ENCODE measurements at places on chromosomes 1 and 21. TPM values are rescaled to one million over a fixed set of nuclear protein-coding genes. Genes with fewer than 3 reads are reported as not detected.

- no peaks in the 10 kb centered on the region for H3K36me3 ChIP-seq
- H3K4me1 ChIP-seq, result no peaks in the 10 kb centered on the region
- no peak for DNase-seq
- H3K27me3 ChIP-seq, result no peaks in the 10 kb centered on the region
These were observed 7.4 kb downstream of the RPL22 start for GRCh38 chr1:6191968-6192367.

- no peak for DNase-seq
- no peak overlapping the region for H3K4me3 ChIP-seq
- H3K27ac ChIP-seq, result no peak overlapping the region
- H3K27me3 ChIP-seq, result no peaks in the 10 kb centered on the region
- H3K36me3 ChIP-seq, result no peaks in the 10 kb centered on the region
These were observed 24.8 kb downstream of the ATPAF1 start for GRCh38 chr1:46643368-46643775.

DNA sequence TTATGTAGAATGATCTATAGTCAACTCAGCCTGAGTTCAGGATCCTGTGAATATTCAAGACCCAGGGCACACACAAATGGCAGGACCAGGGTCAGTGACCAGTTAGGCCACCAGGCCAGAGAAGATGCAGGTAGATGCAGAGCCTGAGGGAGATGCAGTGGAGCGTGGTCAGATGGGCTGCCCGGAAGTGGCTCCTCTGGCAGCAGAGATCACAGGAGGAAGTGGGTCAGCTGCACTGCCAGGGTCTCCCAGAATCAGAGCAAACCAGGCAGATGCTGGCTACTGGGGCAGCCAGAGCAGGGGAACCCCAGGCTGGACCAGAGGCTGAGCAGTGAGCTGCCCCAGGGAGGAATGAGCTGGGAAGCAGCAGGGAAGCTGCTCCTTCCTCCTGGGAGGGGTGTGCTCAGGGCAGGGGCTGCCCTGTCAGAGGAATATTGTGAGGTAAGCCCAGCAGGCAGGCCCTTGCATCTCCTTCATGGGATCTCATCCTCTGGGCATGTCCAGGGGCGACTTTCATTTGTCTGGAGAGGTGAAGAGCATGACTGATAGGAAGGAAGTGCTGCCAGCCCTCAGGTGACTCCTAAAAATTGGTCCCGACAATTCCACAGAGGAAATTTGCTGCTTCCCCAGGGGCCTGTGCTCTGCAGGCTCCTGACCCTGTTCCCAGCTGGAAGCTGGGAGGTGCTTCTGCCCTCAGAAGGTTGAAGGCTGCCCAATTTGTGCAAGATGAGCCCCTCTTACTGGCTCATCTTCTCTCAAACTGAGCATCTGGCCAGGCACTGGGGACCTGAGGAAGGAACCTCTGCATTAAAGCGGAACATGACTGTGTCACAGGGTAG, 49.3 kb downstream of the STUM start:
- no peaks in the 10 kb centered on the region for H3K27me3 ChIP-seq
- H3K36me3 ChIP-seq, result no peaks in the 10 kb centered on the region
- H3K27ac ChIP-seq, result no peak overlapping the region
- H3K4me3 ChIP-seq, result no peak overlapping the region
- no peak for DNase-seq

DNA sequence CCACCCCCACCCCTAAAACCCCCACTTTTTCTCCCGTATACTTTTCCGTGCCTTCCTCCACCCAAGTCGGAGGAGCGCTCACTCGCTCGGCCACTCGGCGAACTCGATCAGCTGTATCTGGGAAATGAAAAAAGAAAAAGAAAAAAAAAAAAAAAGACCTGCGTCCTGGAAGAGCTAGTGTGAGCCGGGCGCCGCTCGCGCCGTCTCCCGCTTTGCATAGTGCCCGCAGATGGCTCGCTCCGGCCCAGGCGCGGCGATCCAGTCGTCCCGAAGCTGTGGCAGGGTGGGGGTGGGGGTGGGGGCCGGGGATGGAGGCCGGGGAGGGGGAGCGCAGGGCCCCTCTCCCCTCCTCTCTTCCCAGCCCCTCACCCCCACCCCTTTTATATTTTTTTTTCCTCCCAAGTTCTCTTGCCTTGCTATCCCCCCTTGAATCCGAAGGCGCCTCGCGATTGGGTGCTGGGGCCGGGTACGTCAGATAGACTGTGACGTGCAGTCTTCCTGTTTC, 299 bp upstream of the PROX1 start:
- peaks cover 15% of the 10 kb centered on the region for H3K4me1 ChIP-seq
- peak; percentile 77 for DNase-seq
- H3K36me3 ChIP-seq, result no peaks in the 10 kb centered on the region
- H3K4me3 ChIP-seq, result peak overlapping the region; percentile 56
- peak overlapping the region; percentile 77 for H3K27ac ChIP-seq
- H3K27me3 ChIP-seq, result peaks cover 47% of the 10 kb centered on the region

GRCh38 chr1:221074332-221074731, 195.1 kb downstream of the HLX start:
- no peaks in the 10 kb centered on the region for H3K4me1 ChIP-seq
- no peaks in the 10 kb centered on the region for H3K36me3 ChIP-seq
- no peak for DNase-seq
- no peak overlapping the region for H3K4me3 ChIP-seq
- H3K27ac ChIP-seq, result no peak overlapping the region

- no peak overlapping the region for H3K4me3 ChIP-seq
- H3K27me3 ChIP-seq, result no peaks in the 10 kb centered on the region
- peak overlapping the region; percentile 72 for H3K27ac ChIP-seq
- no peaks in the 10 kb centered on the region for H3K4me1 ChIP-seq
These were observed 49.8 kb upstream of the IFNLR1 start for GRCh38 chr1:24236789-24237371.

UMODL1 gene
- total RNA-seq, result not detected

S100A3 gene
- total RNA-seq, result not detected

DTL gene
- total RNA-seq, result not detected
